Stimulated activated naive CD4-positive, alpha-beta T cell treated with Interleukin-2 at 50 U/mL for 16 hours (primary cell): ENCODE measurements at places on chromosomes 3 and 15.

DNA sequence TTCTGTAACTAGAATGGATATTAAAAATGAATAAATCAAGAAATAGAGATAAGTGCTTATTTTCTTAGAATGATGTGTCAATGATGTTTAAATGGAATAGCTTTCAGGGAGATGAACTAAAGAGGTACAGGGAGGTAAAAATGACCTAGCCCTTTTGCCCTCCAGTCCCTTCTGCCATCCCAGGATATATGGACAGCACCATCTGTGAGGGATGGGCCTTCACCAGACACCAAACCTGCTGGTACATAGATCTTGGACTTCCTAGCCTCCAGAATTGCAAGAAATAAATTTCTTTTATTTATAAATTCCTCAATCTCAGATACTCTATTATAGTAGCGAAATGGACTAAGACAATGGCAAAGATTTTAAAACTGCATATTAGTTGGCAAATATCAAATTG is 352.0 kb upstream of the THBS1 start:
- DNase-seq, result no peak

GRCh38 chr3:183981990-183982644 is 35.6 kb downstream of the ABCC5 start:
- DNase-seq, result no peak

DNA sequence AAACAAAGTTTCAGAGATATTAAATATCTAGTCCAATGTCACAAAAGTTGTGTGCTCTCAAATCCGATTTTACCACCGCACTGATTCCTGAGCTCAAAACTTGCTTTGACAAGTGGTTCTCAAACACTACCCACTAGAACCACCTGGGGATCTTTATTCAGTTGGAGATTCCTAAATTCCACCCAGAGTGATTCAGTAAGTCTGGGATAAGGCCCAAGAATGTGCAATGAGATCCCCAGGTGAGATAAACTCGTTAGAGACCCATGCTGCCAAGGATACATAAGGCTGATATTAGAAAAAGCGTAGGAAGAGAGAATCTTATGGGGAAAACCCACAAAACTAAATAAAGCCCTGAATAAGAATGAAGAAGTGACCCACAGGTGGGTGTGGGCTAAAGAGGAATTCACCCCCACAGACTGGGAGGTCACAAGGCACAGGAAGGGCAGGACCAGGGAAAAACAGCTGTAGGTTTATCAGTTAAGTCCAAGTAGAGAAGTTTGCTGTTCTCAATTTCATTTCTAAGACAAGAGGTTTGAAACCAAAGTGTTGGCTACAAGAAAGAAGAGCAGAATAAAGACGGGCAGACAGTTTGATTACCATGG is 11.5 kb upstream of the RPS17 start:
- no peak for DNase-seq

DNA sequence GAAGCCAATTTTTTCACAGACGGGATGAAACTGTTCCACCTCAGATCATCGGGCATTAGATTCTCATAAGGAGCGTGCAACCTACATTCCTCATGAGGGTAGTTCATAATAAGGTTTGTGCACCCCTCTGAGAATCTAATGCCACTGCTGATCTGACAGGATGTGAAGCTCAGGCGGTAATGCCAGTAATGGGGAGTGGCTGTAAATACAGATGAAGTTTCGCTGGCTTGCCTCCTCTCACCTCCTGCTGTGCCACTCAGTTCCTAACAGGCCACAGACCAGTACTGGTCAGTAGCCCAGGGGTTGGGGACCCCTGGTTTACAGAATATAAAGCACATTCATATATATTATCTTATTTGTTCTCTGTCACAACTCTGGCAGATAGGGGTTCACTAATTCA is 2.1 kb upstream of the LIMD1 start:
- no peak for DNase-seq
